Trophoblast cell (in vitro differentiated cells and primary cell): ENCODE measurements at places on chromosomes 3 and 15.

- no peak for DNase-seq
Observed at GRCh38 chr3:128155616-128156360, 2.5 kb downstream of the EEFSEC start.

DNA sequence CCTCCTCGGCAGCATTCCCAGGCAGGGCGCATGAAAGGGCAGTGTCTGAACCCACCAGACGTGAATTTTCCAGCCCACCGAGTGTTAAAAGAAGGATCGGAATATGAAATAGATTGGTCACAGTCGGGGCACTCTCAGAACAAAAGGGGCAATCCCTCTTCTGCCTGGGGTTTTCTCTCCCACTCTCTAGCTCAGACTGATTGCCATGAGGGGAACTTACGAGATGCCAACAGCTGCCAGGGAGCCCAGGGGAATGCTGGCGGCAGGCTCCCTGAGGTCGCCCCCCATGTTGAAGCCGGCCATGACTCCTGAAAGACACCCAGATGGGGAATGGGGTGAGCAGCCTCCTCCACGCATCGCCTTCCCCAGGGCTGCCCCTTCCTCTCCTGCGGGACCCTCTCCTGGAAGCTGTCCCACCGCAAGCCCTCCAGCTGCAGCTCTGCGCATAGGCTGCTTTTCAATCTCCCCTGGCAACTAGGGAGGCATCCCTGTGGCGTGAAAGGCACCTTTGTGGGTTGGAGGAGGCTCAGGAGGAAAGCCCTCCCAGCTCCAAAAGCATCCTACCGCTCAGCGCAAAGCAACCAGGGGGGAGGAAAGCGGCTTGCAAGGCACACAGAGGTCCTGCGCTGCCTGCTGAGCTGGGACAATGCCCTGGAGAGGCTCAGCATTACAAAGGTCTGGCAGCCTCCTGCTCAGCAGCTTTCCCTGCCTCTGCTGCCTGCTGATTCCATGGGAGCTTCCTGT, 64.8 kb upstream of the HEG1 start:
- peak; percentile 1 for DNase-seq

DNA sequence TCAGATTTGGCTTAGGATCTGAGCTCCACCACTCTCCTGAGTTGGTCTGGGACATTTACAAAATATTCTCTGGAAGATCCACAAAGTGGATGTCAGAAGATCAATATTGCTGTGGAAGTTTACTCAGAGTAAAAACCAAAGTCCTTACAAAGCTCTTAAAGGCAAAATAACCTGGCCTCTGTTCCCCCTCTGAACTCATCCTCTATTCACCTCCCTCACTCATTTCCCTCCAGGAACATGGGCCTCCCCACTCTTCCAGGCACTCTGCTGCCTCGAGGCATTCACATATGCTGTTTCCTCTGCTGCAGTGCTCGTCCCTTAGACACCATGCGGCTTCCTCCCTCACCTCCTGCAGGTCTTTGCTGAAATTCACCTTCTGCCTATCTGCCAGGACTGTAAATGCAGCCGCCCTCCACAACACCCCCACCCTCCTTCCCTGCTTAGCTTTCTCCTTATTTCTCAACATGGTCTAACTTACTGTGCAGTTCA, 19.1 kb upstream of the CCDC174 start:
- DNase-seq, result no peak

DNA sequence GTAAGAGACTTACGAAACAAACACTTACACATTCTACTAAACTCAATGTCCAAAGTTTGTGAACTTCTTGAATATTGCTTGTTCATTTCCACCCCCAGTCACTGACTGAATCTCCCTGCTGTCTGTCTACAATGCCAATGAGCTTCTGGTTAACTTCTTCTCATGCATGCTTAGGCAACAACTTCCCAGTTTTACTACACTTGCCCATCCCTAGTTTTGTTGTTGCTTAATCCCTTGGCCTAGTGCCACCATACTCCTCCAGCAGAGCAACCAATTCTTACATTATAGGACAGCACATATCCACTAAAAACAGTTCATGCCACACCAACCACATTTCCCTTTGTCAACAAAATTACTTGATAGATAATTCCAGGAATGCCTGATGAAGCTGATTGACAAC, 40.9 kb upstream of the CCR2 start:
- DNase-seq, result peak; percentile 28

GRCh38 chr3:25856902-25857518, 67.1 kb downstream of the OXSM start:
- no peak for DNase-seq

- peak; percentile 55 for DNase-seq
Observed at GRCh38 chr3:15630646-15631350, 29.3 kb downstream of the BTD start.

DNA sequence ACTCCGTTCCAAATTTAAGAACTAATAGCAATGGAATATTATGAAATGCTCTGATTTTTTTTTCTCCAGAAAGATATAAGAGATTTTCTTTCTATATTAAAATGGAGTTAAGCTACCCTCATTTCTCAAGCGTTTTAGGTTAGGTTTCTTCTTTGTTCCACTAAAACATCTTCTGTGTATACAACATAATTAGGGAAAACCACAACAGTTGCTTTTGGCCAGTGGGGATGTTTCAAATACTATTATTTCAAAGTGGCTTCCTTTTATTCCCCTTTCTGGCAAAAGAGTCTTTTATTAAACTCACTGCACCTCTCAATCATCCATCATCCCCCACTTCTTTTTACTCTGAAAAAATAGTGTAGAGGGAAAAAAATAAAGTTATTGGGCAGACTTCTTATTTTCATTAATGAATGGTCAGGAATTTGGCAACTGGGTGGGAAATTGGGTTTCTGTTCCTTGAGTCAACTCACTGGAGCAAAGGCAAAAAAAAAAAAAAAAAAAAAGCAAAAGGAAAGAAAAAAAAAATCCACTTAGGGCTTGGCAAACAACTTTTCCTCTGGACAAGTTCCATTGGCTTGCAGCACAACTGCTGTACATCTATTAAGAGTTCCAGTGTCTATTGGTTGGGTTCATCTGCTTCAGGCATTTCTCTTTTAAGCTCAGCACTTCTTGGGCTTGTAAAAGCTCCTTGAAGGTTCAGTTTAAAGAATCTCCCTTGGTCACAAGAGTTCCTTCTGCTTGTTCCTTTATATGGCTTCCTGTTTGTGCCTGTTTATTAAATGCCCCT, 963.4 kb downstream of the ROBO1 start:
- no peak for DNase-seq

DNA sequence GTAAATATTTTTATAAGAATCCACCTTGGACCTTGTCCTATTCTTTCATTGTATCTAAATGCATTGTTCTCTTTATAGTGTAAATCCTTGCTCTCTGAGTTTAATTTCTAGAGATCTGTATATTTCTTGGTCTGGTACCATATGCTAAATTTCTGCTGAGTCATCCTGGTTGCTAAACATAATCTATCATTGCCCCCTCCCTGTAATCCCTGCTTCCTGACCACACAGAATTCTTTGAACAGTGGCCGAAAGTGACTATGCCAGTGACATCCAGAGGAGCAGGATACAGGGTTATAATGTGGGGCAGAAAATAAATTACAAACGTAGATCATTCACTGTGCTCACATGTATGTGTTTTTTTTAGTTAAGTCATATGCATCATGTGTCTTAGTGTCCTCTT, 143.1 kb downstream of the DIPK2A start:
- DNase-seq, result no peak

DNA sequence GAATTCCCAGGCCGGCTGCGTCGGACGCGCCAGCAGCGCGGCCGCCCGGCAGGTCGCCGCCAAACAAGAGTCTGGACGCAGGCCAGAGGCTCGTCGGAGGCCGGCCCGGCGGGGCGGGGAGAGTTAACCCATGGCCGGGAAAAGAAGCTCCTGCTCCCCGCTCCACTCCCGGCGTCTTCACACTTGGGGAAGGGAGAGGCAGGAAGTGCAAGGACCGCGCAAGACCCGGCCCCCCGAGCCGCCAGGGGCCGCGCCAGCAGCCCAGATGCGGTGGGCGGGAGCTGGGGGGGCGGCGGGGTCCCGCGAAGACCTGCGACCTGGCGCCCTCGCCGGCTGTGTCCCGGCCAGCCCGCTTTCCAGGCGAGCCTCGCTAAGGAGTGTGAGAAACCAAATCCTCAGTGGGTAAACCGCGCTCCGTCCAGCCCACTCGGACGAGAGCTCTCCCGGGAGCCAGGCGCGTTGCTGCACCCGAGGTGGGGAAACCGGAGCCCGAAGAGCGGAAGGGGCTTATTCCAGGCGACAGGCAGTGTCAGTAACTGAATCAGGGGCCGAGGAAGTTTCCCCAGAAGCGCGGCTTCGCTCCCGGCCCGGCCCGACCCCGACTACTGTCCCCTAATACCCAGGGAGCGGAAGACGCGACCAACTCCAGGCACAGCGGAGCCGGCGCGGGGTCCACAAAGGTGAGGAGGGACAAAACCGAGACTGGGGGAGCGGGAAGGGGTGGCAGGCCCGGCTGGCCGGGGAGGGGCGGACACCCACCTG, 721 bp downstream of the ADAMTS7 start:
- no peak for DNase-seq

- DNase-seq, result peak; percentile 2
Observed at GRCh38 chr3:181899702-181900101, 188.0 kb downstream of the SOX2 start.

GRCh38 chr15:70093070-70093469, 4.6 kb downstream of the TLE3 start:
- no peak for DNase-seq

DNA sequence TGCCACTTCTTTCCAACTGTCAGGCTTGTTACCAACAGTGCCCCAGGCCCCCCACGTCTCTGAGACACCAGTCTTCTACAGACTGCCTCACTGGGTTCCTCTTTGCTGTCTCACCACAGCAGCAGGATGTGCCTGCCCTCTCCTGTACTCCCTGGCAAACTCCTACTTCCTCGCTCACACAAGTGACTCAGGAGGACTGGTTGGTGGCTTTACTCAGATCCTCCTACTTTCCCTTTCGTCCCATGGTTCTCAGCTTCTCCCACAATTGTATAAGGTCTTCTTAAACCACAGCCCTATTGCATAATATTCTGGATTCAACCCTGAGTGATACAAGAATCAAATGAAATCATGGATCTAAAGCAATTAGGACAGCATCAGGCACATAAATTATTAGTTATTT, 246.6 kb upstream of the PROK2 start:
- DNase-seq, result peak; percentile 18

DNA sequence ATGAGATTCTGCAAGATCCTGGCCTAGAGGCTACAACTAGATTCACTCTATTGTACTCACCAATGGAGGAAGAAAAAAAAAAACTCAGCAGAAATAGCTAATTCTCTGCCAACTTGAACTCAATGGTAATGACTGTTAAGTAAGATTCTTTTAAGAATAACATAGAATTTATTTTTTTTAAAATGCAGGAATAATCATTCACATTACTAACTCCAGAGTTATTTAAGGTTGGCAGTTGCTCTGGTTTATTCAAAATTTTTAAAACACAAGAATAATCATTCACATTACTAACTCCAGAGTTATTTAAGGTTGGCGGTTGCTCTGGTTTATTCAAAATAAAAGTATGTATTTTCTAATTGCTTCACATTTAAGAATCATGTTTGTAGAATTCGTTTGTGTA, 1071.9 kb downstream of the IGSF11 start:
- no peak for DNase-seq

GRCh38 chr3:120326784-120327183, 22.4 kb downstream of the LRRC58 start:
- no peak for DNase-seq
